ENCODE measurements at places on chromosomes 6 and 20. TPM values are rescaled to one million over a fixed set of nuclear protein-coding genes. Genes with fewer than 3 reads are reported as not detected.

GRCh38 chr6:163695414-163695864 lies 280.9 kb downstream of the QKI start:
- no peak overlapping the region for H3K27ac ChIP-seq
- H3K4me1 ChIP-seq = no peaks in the 10 kb centered on the region
- DNase-seq = no peak

DNA sequence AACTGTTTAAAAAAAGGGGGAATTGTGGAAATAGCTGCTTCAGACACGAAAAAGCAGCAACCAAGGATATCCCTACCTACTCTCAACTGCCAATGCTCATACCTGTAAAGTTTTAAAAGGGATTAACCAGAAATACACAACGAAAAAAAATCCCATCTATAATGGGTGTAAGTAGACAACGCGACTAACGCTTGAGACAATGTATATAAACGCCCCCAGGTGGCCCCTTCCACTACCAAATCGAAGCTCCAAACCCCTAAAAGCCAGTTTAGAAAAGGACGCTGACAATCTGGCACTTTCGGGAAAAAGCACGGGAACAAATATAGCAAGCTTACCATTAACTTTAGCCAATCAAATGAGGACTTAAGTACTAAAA lies 94.5 kb upstream of the BTN3A2 start:
- no peaks in the 10 kb centered on the region for H3K36me3 ChIP-seq
- H3K27me3 ChIP-seq = no peaks in the 10 kb centered on the region
- peaks cover 30% of the 10 kb centered on the region for H3K4me1 ChIP-seq

GRCh38 chr6:16494793-16495192 lies 256.4 kb downstream of the GMPR start:
- H3K27me3 ChIP-seq = no peaks in the 10 kb centered on the region
- H3K27ac ChIP-seq = no peak overlapping the region
- H3K4me1 ChIP-seq = peaks cover 34% of the 10 kb centered on the region
- no peak for DNase-seq
- H3K4me3 ChIP-seq = no peak overlapping the region

DNA sequence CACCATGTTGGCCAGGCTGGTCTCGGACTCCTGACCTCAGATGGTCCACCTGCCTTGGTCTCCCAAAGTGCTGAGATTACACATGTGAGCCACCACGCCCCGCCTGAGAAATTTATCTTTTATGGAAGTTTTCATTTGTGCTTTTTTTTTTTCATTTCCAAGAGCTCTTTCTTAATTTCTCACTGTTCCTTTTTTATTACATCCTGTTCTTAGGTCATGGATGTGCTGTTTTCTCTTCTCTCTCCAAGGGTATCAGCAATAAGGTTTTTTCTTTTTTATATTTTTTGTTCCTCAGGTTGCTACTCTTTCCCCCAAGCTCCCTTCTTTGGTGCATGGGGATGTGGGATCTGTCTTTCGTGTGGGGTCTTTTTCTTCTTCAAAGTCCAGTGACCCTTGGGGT lies 21.2 kb upstream of the LSM14B start:
- no peak overlapping the region for H3K27ac ChIP-seq
- no peak overlapping the region for H3K4me3 ChIP-seq
- no peaks in the 10 kb centered on the region for H3K27me3 ChIP-seq

NKX2-2 gene
- not detected for total RNA-seq

All from activated CD4-positive, alpha-beta T cell treated with anti-CD3 and anti-CD28 coated beads, Interleukin-2, amount 10 ng/mL, durations not matched to agents 7 days and 5 days (primary cell).